Lung (tissue), 17 donors: ENCODE measurements at places on chromosomes 2 and 18. TPM values are rescaled to one million over a fixed set of nuclear protein-coding genes. Genes with fewer than 3 reads are reported as not detected.

DNA sequence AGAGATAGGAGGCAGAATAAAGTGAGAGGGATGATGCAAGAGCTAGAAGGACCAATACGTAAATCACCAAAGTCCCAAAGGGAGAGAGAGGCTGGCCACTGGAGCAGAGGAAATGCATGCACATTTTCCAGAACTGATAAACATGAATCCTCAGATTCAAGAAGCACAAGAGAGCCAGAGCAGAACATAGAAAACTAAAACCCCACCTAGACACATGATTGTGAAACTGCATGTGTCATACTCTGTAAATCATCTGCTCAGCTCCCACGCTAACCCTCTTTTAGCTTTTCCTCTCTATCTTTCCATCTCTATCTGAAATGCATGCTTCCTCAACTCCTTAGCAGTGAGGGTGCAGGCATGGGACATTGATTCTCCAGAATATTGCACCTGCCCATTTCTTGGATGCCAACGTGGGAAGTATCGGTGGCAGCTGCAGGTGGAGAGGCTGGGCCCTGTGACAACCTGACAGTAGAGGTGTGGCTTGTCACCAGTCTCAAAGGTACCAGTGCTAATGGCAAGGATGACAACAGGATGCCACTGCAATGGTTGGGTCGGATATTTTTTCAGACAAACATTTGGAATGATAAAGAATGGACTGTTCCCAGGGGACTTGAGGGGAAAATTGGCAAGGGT lies 89.3 kb upstream of the OTOS start:
- no peak for DNase-seq

DNA sequence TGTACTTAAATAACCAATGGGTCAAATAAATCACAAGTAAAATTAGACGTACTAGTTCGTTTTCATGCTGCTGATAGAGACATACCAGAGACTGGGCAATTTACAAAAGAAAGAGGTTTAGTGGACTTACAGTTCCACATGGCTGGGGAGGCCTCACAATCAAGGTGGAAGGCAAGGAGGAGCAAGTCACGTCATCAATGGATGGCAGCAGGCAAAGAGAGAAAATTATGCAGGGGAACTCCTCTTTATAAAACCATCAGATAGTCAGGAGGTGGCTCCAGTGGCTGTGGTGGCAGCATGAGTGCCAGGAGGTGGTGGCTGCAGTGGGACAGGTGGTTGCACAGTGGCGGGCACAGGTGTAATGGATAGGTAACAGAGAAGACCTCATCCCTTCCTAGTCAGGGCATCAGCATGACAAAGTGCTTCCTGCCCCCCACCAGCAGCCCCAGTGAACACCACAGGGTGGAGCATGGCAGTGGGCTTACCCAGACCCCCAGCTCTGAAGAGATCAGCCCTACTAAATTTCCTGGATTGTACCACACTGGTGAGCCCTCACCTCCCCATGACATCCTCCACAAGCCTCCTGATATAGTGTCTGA lies 6.9 kb upstream of the CHST10 start:
- DNase-seq, result no peak

GRCh38 chr2:144999936-145000335 lies 480.0 kb upstream of the ZEB2 start:
- peak; percentile 12 for DNase-seq

GRCh38 chr2:105843476-105844374 lies 99.0 kb downstream of the NCK2 start:
- DNase-seq, result peak; percentile 73

DNA sequence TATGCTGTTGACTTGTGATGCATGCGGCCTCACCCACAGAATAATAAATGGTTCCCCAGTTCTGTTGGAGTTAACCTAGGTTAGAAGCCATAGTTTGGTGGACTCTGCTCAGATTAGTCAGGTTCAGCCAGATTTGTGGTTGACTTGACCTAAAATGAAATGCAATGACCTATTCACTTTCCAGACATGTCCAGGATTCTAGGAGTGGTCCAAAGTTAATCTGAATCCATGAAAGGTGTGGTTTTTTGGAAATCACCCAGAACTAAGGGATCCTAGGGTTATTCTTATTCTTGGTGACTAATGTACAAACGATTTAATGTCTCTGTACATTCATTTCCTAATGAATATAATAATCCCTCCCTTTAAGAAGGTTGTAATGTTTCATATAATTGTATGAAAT lies 88.9 kb upstream of the RBBP8 start:
- DNase-seq, result no peak

DNA sequence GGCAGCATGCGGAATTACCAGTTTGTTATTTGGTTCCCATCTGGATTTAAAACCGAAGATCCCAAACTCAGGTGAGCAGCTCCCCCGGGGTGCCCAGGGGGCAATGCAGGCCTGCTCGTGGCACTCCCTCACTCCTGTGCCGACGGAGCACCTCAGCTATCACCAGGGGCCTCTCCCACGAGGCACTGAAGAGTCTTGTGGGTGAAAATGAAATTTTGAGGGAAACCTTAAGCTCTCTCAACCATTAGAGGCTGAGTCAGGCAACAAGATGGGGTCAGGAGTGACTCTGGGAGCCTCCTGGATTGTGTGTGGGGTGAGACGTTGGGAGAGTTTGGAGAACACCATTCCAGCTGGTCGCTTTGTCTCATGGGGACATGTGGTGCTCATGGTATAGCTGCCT lies 189.0 kb downstream of the PRKCE start:
- DNase-seq, result no peak

DNA sequence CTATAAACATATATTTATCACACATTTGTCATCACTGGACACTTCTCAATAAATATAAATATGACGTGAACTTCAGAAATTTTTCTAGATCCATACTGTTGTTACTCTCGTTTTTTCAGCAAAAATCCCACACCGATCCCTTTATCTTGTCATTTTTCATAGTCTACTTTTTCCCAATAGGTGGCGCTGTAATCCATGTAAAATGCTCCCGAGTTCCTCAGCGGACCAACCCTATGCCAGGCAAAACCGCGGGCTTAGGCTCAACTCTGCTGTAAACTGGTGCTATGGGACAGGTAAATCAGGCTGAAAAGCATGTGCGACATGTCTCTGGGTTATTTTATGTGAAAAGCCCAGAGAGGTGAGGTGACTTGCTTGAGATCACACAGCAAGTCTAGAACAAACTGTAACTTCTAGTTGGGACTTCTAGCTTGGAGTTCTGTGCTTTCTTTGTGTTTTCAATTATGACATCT lies 104.0 kb downstream of the COBLL1 start:
- peak; percentile 76 for DNase-seq

DNA sequence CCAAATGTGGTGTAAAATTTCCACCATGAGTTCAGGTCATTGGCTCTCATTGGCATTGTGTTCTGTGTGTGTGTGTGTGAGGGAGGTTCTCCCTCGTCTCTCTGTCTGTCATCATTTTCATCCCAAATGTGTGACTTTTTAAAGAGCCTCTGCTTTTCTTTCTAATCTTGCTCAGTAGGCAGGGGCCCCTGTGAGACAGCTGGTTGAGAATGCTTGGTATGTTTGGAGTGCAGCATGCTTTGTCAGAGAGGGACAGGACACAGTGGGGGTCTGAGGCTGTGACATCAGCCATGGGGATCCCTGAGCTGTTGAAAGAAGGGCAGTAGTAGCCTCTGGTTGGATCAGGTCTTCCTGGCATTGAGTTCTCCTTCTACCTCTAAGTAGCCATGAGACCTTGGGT lies 10.6 kb downstream of the PTPRM start:
- DNase-seq, result no peak

- peak; percentile 75 for DNase-seq
Observed at GRCh38 chr2:209960676-209961630, 41.5 kb upstream of the RPE start.

GRCh38 chr2:179031731-179032408 lies 18.1 kb downstream of the CCDC141 start:
- peak; percentile 20 for DNase-seq

GRCh38 chr2:158745866-158746382 lies 49.2 kb upstream of the DAPL1 start:
- no peak for DNase-seq

DNA sequence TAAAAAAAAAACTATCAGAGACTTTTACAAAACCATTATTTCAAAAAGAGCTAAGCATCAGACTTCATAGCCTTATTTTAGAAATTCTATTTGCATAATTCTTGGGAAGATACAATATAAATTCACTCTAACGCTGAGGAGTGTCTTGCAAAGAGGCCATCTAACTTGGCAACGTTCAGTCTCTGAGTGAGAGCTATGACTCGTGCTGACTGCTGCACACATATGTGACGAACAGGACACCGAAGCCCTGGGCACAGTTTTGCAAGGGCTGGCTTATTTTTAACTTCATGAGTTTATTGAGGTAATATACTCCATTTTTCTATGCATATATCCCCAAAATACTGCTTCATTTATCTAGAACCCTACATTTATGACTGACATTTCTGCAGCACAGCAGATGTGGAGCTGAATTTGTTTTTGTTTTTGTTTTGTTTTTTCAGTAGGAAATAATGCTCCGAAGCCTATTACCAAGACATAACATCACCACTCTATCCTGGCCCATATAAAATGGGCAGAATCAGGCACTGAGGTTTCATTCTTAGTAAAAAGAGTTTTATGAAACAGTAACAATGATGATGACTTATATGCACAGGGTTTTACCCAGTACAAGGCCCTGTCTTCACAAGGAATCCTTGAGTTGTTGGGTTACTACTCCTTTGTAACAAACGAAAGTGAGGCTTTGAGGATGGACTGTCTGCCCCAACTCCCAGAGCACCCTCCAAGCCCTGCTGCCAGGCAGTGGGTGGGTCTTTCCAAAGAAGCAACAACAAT lies 68.3 kb downstream of the CRACDL start:
- DNase-seq, result no peak

- DNase-seq, result peak; percentile 44
Observed at GRCh38 chr2:138502255-138503086, 901 bp downstream of the SPOPL start.

DNA sequence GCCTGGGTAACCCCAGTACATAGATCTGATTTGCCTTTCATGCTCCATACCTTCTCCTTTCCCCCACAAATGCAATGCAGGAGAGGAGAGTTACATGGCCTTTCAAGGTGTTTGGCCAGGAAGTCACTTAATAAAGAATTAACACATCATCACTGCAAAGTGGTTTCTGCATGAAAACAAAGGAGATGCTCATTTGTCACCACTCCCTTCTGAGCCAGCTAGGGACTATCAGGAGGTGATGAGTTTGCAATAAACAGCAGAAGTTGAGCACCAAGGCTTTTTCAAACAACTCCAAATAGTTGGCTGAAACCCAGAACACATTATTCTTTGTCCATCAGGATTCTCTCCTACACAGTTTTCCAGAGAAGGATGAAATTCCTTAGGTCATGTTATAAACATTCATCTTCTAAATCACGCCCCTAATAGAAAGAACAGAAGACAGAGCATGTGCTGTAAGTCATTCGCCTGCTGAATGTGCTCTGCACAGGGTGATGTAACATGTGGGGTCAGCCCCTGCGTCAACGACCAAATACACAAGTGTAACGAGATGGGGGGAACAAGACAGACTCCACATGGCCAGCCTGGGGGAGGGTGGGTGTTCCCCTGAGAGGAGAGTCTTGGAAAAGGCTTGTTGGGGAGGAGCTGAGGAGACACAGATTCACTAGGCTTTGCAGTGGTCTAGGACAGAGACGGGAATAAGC lies 87.3 kb upstream of the RMDN2 start:
- DNase-seq, result peak; percentile 90

GRCh38 chr2:11073776-11074175 lies 81.5 kb upstream of the SLC66A3 start:
- no peak for DNase-seq

DNA sequence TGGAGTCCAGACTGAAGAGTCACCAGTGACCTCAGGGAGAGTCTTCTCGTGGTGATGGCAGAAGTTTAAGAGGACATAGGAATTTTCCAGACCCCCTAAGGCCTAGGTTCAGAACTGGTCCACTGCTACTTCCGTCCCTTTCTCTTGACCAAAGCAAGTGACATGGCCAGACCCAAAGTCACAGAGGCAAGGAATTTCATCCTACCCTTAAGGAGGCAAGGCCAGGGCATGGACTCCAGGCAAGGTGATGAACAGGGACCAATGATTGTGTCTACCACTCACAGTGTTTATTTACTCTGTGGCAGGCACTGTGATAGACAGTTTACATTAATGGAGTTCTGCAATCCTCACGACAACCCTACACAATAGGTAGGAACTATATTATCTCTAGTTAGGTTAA lies 265.1 kb downstream of the GLI2 start:
- DNase-seq, result no peak

- DNase-seq, result peak; percentile 78
Observed at GRCh38 chr2:20224716-20225293, at the start of gene SDC1. TSS of gene SDC1 (minus strand) at chr2:20225130. CDS start at chr2:20224867, 263 bp downstream.

DNA sequence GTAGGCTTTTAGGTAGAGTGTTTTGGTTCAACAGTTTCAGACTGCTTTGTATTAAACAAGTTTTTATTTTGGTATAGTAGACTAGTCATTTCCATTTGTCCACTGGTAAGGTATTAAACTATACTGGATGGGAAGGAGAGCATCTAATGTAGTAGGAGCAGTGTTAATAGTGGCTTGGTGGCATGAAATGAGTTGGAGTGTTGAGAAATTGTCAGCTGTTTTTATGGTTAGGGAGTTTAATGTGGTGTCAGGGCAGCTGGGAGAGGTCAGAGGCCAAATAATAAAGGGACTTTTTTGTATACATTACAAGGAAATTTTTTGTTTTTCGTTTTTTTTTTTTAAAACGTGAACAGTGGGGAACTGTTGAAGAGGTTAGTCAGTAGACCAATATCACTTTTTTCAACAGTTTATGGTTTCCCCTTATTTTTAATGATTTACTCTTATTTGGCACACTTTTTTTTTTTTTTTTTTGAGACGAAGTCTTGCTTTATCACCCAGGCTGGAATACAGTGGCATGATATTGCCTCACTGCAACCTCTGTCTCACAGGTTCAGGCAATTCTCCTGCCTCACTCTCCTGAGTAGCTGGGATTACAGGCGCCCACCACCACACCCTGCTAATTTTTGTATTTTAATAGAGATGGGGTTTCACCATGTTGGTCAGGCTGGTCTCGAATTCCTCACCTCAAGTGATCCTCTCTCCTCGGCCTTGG lies 21.2 kb downstream of the ACTR3 start:
- peak; percentile 49 for DNase-seq

GRCh38 chr2:51866361-51866760 lies 834.4 kb upstream of the NRXN1 start:
- DNase-seq, result no peak

- DNase-seq, result peak; percentile 88
Observed at GRCh38 chr2:216991563-216991962, 131.7 kb upstream of the TNP1 start.

DNA sequence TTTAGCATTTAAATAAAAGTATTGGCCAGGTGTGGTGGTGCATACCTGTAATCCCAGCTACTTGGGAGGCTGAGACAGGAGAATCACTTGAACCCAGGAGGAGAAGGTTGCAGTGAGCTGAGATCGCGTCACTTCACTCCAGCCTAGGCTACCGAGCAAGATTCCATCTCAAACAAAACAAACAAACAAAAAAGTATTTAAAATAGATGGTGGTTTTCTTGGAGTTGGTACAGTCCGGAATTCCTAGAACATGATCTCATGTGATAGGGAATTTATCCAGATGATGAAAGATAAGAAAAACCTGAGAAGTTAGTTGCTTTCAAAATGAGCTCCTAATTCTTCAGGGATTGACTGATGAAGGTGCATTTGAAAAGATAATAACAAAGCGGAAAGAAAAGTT lies 62.0 kb downstream of the BIRC6 start:
- DNase-seq, result peak; percentile 3

The NAT8 gene
- not detected for total RNA-seq

The MC2R gene
- not detected for total RNA-seq

The IMPACT gene
- 29.6 TPM for total RNA-seq

The KANSL1L gene
- total RNA-seq, result 25.9 TPM

The CDH19 gene
- total RNA-seq, result 1.7 TPM

The UGT1A6 gene
- total RNA-seq, result 2.3 TPM

The GALR1 gene
- not detected for total RNA-seq

The METAP1D gene
- total RNA-seq, result 17.8 TPM

The TTN gene
- 28.2 TPM for total RNA-seq

The PLEK gene
- 29.0 TPM for total RNA-seq
